Chondrocyte (in vitro differentiated cells): ENCODE measurements at places on chromosomes 5 and 9. TPM values are rescaled to one million over a fixed set of nuclear protein-coding genes. Genes with fewer than 3 reads are reported as not detected.
A peak's percentile ranks its signal among the peaks of the same experiment; 100 is the strongest.

PTGES2 gene
- total RNA-seq: 43.5 to 53.6 TPM (median 49.3 TPM) in 3 replicates

GRCh38 chr9:131167936-131168335 lies 42.5 kb downstream of the NUP214 start:
- no peak for DNase-seq
- peaks cover 16% of the 10 kb centered on the region for H3K36me3 ChIP-seq
- H3K27ac ChIP-seq: no peak overlapping the region
- H3K27me3 ChIP-seq: no peaks in the 10 kb centered on the region

DNA sequence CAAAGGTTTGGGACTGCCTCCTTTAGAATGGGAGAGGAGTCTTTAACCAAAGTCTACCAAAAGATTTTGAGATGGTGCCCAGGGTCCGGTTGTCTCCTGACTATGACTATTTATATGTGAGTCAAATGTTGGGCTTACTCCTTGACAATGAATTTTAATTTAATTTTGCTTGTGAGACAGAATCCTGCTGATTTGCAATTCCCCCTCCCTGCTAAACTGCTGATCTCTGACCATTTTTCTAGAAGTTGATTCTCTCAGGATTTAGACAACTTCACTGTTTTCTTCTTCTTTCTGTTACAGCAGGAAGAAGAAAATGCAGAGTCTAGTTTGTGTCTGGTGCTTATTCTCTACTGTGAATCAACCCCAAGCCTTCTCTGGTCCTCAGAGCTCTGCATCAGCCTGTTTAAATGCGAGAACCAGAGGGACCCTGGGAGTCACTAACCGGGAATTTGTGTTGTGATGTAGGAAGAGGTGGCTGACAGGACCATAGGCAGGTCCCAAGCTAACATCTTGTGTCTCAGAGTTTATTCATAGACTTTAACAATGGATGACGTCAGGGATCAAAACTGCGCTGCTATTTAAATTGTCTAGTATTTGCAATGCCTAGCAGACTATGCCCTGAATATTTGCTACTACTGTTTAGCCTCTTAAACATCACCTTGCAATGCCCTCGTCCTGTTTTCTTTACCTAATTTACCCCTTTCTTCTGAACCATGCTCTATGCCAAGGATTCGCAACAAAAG lies 124.0 kb upstream of the TAF11L2 start:
- H3K4me3 ChIP-seq: no peak overlapping the region
- peaks cover 16% of the 10 kb centered on the region for H3K4me1 ChIP-seq
- no peak for DNase-seq
- H3K27ac ChIP-seq: no peak overlapping the region
- no peaks in the 10 kb centered on the region for H3K27me3 ChIP-seq
- H3K36me3 ChIP-seq: no peaks in the 10 kb centered on the region

DNA sequence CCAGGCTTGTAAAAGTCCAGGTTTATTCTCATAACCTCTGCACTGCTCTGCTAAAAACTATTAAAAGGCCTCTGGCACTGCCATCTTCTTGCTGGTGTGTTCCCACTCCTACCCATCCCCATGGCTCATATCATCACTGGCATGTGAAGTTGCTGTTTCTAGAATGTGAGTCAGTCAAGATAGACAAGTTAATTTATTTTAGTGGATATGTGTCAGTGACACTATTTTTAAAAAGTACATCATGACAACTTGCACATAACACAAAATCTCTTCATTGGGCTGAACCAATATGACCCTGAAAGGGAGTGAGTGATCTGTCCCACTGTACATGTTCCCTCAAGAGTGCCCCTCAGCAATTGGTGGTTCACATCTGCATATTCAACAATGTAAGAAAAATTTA lies 299.7 kb downstream of the NFIB start:
- no peak overlapping the region for H3K4me3 ChIP-seq
- H3K36me3 ChIP-seq: no peaks in the 10 kb centered on the region
- peak overlapping the region; percentile 79 for H3K27ac ChIP-seq
- DNase-seq: no peak
- H3K4me1 ChIP-seq: peaks cover 12% of the 10 kb centered on the region
- H3K27me3 ChIP-seq: peaks cover 1% of the 10 kb centered on the region

GRCh38 chr9:136501686-136502085 lies 18.8 kb upstream of the SEC16A start:
- no peak overlapping the region for H3K27ac ChIP-seq
- peaks cover 18% of the 10 kb centered on the region for H3K36me3 ChIP-seq
- no peaks in the 10 kb centered on the region for H3K4me1 ChIP-seq
- no peak overlapping the region for H3K4me3 ChIP-seq
- H3K27me3 ChIP-seq: no peaks in the 10 kb centered on the region

EDIL3 gene
- 562 to 605 TPM (median 604 TPM) in 3 replicates for total RNA-seq

IFNA5 gene
- total RNA-seq: not detected in 3 replicates

GRCh38 chr5:27818888-27819287 lies 780.5 kb upstream of the CDH9 start:
- no peak overlapping the region for H3K4me3 ChIP-seq
- no peaks in the 10 kb centered on the region for H3K4me1 ChIP-seq
- H3K36me3 ChIP-seq: no peaks in the 10 kb centered on the region
- no peak for DNase-seq
- no peak overlapping the region for H3K27ac ChIP-seq

CCDC180 gene
- total RNA-seq: 5.1 to 8.5 TPM (median 5.4 TPM) in 3 replicates

- peaks cover 29% of the 10 kb centered on the region for H3K36me3 ChIP-seq
- no peak overlapping the region for H3K27ac ChIP-seq
- H3K4me3 ChIP-seq: no peak overlapping the region
These were observed 16.1 kb downstream of the G3BP1 start for GRCh38 chr5:151787817-151788216.

DNA sequence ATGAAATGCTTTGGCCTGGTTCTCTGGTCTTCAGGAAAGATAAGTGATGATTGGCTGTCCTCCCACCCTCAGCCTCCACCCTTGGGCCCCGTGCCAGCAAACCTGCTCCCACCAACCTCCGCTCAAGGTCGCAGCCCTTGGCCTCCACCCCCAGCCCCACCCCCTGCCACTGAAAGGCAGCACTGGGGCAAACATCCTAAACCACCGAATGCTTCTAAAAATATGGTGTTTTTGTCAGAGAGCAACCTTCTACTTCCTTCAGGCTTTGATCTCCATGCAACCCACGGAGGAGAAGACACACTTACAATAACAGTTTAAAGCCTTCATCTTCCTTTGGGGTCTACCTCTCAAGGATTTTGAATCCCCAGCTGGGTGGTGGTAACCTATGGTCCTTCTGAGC lies 24.0 kb upstream of the TCF7 start:
- no peaks in the 10 kb centered on the region for H3K36me3 ChIP-seq
- no peaks in the 10 kb centered on the region for H3K4me1 ChIP-seq
- H3K4me3 ChIP-seq: no peak overlapping the region
- no peak overlapping the region for H3K27ac ChIP-seq
- DNase-seq: peak; percentile 52
- peaks cover 1% of the 10 kb centered on the region for H3K27me3 ChIP-seq

CARTPT gene
- not detected in 3 replicates for total RNA-seq

CDC42SE2 gene
- total RNA-seq: 21.1 to 23.7 TPM (median 22.0 TPM) in 3 replicates

SLC4A9 gene
- total RNA-seq: not detected in 3 replicates

FAM13B gene
- total RNA-seq: 35.9 to 43.6 TPM (median 43.0 TPM) in 3 replicates

CBY3 gene
- not detected in 3 replicates for total RNA-seq

- no peak for DNase-seq
- peaks cover 4% of the 10 kb centered on the region for H3K27me3 ChIP-seq
- no peaks in the 10 kb centered on the region for H3K4me1 ChIP-seq
- no peak overlapping the region for H3K27ac ChIP-seq
These were observed 19.9 kb downstream of the PRRX2 start for GRCh38 chr9:129685220-129685932.

IFNK gene
- not detected in 3 replicates for total RNA-seq

DNA sequence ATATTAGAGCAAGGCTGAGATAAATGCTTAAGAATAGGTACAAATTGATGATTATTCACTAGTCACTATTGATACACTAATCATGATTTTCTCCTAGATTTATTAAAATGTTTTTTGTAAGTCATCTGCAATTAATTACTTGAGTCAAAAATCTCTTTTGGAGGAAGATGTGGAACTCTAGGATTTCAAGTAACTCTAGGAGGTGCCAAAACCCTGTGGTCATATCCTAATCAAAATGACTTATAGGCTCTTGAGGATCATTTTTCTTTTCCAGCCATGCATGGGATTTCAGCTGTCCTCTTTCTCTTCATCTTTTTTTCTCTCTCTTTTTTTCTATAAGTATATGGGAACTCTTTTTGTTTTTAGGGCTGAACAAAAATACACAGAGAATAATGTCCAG lies 141.8 kb upstream of the CD180 start:
- H3K36me3 ChIP-seq: no peaks in the 10 kb centered on the region
- H3K4me3 ChIP-seq: no peak overlapping the region
- no peaks in the 10 kb centered on the region for H3K27me3 ChIP-seq
- peaks cover 5% of the 10 kb centered on the region for H3K4me1 ChIP-seq
- no peak for DNase-seq

GPR150 gene
- total RNA-seq: 0.33 to 0.42 TPM in 2 of 3 replicates, not detected in the other

GRCh38 chr9:2356041-2356790 lies 265.4 kb upstream of the VLDLR start:
- no peaks in the 10 kb centered on the region for H3K27me3 ChIP-seq
- no peak for DNase-seq
- H3K36me3 ChIP-seq: no peaks in the 10 kb centered on the region

DNA sequence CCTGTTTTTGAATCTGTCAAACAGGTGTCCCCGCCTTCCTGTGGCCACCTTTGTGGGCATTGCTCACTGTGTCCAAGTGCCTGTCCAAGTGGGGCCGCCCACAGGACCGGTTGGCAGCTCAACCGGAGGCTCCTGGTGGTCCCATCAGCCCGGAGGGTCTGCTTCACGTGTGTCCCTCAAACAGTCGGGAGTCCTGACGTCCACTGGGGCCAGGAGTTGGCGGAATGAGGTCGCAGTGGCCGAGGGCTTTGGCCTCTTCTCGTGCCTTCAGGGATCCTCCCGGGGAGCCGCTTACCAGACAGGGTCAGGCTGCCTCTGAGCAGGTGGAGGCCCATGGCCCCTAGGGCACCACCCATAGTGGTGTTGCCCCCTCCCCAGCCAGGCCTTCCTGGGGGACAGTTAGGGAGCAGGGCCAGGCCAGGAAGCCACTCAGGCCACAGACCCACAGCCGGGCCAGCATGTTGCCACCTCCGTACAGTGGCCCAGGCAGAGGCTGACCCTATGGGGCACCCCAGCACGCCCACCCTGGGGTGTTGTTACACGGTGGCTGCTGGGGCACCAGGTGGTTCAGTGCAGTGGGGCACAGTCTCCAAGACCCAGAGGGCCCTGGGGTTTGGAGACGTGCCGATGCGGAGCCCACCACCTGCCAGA lies 69.5 kb downstream of the KCNT1 start:
- no peak overlapping the region for H3K4me3 ChIP-seq
- no peak overlapping the region for H3K27ac ChIP-seq
- H3K36me3 ChIP-seq: no peaks in the 10 kb centered on the region

- peaks cover 20% of the 10 kb centered on the region for H3K4me1 ChIP-seq
- H3K27me3 ChIP-seq: no peaks in the 10 kb centered on the region
- H3K4me3 ChIP-seq: no peak overlapping the region
- H3K27ac ChIP-seq: peak overlapping the region; percentile 93
- no peak for DNase-seq
These were observed 54.4 kb upstream of the FABP6 start for GRCh38 chr5:160174780-160175437.

DNA sequence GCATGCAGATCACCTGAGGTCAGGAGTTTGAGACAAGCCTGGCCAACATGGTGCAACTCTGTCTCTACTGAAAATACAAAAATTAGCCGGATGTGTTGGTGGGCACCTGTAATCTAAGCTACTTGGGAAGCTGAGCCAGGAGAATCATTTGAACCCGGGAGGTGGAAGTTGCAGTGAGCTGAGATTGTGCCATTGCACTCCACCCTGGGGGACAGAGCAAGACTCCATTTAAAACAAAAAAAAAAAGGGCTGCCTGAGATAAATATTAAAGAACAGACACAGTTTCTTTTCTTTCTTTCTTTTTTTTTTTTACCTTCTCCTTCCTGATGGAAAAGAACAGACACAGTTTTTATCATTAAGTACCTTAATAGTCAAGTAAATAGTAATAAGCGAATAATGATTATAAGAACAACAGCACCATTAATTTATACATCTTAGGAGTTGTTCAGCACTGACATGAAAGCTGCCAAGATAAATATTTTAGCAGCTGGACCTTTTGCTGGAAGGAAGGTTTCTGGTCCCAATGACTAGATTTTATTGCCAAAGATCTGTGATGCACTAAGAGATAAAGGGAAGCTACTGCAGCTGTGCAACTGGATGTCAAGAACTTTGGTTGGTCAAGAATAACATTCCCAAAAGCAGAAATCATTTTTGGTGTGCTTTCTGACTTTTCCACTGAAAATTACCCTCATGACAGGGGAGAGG lies 7.0 kb downstream of the CENPP start:
- no peak for DNase-seq
- H3K36me3 ChIP-seq: no peaks in the 10 kb centered on the region
- peak overlapping the region; percentile 60 for H3K27ac ChIP-seq
- no peaks in the 10 kb centered on the region for H3K27me3 ChIP-seq

DNA sequence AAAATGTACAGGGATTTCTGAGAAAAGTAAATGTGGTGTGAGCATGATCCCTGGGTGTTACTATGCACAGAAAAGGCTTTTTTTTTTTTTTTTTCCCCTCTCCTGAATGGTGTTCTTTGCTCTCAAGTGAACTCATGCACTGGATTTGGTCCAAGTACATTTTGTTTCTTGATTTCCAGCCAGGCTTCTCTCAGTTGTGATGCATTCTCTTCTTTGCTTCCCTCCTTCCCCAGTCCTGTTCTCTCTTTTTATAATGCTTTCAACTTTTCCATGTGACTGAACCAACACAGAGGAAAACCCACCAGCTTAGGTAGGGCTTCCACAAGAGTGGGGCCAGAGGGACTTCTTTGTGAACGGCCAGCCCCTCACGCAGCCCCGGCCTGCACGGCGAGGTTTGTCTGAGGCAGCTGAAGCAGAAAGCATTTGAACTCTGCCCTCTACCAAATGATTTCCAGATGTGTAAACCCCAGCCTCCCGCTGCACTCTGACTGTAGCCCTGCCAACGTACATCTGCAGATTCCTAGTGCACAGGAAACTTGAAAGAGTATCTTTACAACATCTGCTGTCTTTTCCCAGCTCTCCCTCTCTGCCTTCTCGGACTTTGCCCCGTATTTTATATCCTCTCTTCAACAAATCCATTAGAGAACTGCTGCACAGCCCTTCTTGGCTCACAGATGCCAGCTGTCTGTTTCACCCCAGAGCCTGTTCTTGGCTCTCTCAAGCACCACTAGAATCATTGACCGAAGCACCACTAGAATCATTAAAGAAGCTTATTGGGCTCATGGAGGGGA lies 71.8 kb upstream of the CD180 start:
- no peaks in the 10 kb centered on the region for H3K36me3 ChIP-seq
- no peak overlapping the region for H3K27ac ChIP-seq
- peaks cover 26% of the 10 kb centered on the region for H3K4me1 ChIP-seq
- no peaks in the 10 kb centered on the region for H3K27me3 ChIP-seq
- no peak overlapping the region for H3K4me3 ChIP-seq
- no peak for DNase-seq

GRCh38 chr5:109411149-109411514 lies 1.4 kb upstream of the PJA2 start:
- H3K36me3 ChIP-seq: peaks cover 3% of the 10 kb centered on the region
- H3K4me3 ChIP-seq: peak overlapping the region; percentile 95
- H3K27ac ChIP-seq: peak overlapping the region; percentile 100
- peaks cover 47% of the 10 kb centered on the region for H3K4me1 ChIP-seq
- H3K27me3 ChIP-seq: no peaks in the 10 kb centered on the region

CDC20B gene
- not detected in 3 replicates for total RNA-seq

GRCh38 chr5:103849934-103850333 lies 287.3 kb upstream of the NUDT12 start:
- H3K4me3 ChIP-seq: no peak overlapping the region
- H3K27me3 ChIP-seq: no peaks in the 10 kb centered on the region
- no peak for DNase-seq
- no peaks in the 10 kb centered on the region for H3K36me3 ChIP-seq
